IMR-90 (cell line): ENCODE measurements at places on chromosomes 7 and 10.

- peaks cover 16% of the 10 kb centered on the region for H3K36me3 ChIP-seq
- H3K27me3 ChIP-seq, result no peaks in the 10 kb centered on the region
- peak overlapping the region; percentile 59 for H3K4me3 ChIP-seq
- peaks cover 11% of the 10 kb centered on the region for H3K4me1 ChIP-seq
- peak overlapping the region; percentile 55 for H3K27ac ChIP-seq
These were observed 1.2 kb downstream of the UBE3C start for GRCh38 chr7:157139810-157140510.

GRCh38 chr7:92588561-92588960 is 1.6 kb downstream of the FAM133B start:
- peaks cover 8% of the 10 kb centered on the region for H3K4me1 ChIP-seq
- DNase-seq, result no peak
- H3K36me3 ChIP-seq, result no peaks in the 10 kb centered on the region
- H3K27ac ChIP-seq, result no peak overlapping the region
- H3K4me3 ChIP-seq, result no peak overlapping the region

GRCh38 chr10:72175149-72175548 is 40.7 kb upstream of the ANAPC16 start:
- H3K4me3 ChIP-seq, result no peak overlapping the region
- DNase-seq, result peak; percentile 61
- peaks cover 9% of the 10 kb centered on the region for H3K4me1 ChIP-seq

GRCh38 chr10:29083096-29083495 is 205.8 kb upstream of the LYZL1 start:
- H3K4me1 ChIP-seq, result no peaks in the 10 kb centered on the region
- DNase-seq, result no peak
- H3K4me3 ChIP-seq, result no peak overlapping the region
- H3K27me3 ChIP-seq, result peaks cover 20% of the 10 kb centered on the region
- no peaks in the 10 kb centered on the region for H3K36me3 ChIP-seq

DNA sequence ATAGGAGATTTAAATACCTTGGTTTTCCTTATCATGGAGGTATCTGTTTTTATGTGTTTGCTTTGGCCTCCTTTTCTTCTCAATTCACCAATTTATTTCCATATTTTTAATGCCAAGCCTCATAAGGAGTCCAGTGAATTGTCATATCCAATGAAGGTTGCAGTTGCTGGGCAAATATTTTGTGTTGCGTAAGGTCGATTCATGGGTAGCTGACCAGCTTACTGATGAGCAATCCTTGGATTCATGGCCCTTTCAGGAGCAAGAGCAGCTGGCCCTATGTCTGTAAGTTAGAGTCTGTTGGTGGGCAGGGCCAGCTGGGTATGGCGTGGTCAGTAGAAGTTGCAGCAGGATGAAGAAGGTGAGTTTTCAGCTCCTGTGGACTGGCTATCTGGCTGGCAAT is 182.9 kb downstream of the PFKFB3 start:
- no peaks in the 10 kb centered on the region for H3K36me3 ChIP-seq
- DNase-seq, result peak; percentile 63
- no peaks in the 10 kb centered on the region for H3K27me3 ChIP-seq
- no peak overlapping the region for H3K4me3 ChIP-seq

DNA sequence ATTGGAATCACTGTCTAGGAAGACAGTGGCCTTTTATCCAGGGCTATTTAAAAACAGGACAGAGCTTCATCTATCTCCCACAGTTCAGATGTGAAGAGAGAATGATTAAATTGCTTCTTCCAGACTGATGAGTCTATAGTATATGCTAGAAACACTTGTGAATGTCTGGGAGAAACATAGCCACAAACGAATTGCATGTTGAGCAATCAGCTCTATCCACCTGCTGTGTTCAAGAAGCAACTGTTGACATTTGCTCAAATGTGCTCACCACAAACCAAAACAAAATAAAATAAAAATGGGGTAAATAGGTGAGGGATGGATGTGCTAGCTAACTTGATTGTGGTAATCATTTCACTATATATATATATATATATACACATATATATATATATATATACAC is 195.1 kb downstream of the HECW1 start:
- H3K36me3 ChIP-seq, result no peaks in the 10 kb centered on the region
- H3K27me3 ChIP-seq, result no peaks in the 10 kb centered on the region
- no peak overlapping the region for H3K27ac ChIP-seq
- no peak for DNase-seq
- peaks cover 3% of the 10 kb centered on the region; the same call in 1 of the 2 replicates for H3K4me1 ChIP-seq

DNA sequence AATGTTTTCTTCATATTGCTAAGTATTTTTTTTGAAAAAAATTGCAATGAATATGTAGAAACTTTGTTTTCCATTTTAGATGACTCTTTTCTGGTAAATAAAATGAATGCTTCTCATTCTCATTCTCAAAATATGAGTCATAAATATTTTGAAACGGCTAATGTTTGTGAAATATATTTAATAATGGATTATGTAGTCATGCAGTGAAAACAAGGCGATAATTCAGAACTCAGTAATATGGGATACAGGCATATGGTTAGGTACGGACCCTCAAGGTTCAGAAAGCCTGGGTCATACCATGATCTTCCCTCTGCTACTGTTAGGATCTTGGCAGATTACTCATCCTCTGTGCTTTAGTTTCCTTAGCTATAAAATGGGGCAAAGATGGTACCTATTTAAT is 46.2 kb upstream of the SLC39A12 start:
- no peaks in the 10 kb centered on the region for H3K36me3 ChIP-seq
- H3K4me3 ChIP-seq, result no peak overlapping the region
- no peaks in the 10 kb centered on the region for H3K4me1 ChIP-seq
- H3K27ac ChIP-seq, result no peak overlapping the region
- peaks cover 12% of the 10 kb centered on the region; the same call in 1 of the 2 replicates for H3K27me3 ChIP-seq

DNA sequence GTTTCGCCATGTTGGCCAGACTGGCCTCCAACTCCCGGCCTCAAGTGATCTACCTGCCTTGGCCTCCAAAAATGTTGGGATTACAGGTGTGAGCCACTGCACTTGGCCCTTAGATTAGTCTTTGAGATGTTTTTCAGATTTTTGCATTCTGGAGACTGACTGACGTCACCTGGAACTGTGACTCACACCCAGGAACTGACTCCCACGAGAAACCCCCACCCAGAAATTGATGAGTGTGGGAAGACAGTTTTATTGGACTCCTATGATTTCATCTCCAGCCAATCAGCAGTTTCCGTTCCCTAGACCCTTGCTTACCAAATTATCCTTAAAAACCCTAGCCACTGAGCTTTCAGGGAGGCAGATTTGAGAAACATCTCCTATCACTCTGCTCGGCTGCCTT is 867.3 kb downstream of the TYW1 start:
- H3K36me3 ChIP-seq, result no peaks in the 10 kb centered on the region
- no peaks in the 10 kb centered on the region for H3K4me1 ChIP-seq
- no peak overlapping the region for H3K4me3 ChIP-seq
- no peak for DNase-seq
- H3K27me3 ChIP-seq, result no peaks in the 10 kb centered on the region
- H3K27ac ChIP-seq, result no peak overlapping the region

GRCh38 chr7:129832701-129833227 is 120.0 kb downstream of the UBE2H start:
- DNase-seq, result no peak
- peaks cover 32% of the 10 kb centered on the region for H3K36me3 ChIP-seq
- H3K27me3 ChIP-seq, result no peaks in the 10 kb centered on the region
- no peak overlapping the region for H3K4me3 ChIP-seq
- H3K4me1 ChIP-seq, result peaks cover 19% of the 10 kb centered on the region

DNA sequence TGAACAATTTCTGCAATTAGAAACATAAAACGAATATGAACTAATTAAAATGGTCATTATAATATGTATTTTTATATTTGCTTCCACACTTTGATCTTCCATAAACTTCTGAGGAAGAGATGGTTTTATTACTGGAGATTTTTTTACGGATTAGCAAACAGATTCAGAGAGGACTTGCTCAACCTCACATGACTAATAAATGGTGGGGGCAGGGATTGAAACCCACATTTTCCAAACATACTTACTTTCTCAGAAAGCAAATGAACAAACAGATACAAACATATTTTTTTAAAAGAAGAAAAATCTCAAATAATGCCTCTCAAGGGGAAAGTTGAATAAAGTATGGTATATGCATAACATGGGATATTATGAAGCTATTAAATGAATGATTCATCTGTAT is 18.3 kb downstream of the ANKMY2 start:
- no peak overlapping the region for H3K4me3 ChIP-seq
- H3K27me3 ChIP-seq, result no peaks in the 10 kb centered on the region
- peaks cover 4% of the 10 kb centered on the region; the same call in 1 of the 2 replicates for H3K36me3 ChIP-seq
- no peak overlapping the region for H3K27ac ChIP-seq

- peaks cover 11% of the 10 kb centered on the region for H3K27me3 ChIP-seq
- no peak for DNase-seq
- peaks cover under 1% of the 10 kb centered on the region; the same call in 1 of the 2 replicates for H3K4me1 ChIP-seq
- no peaks in the 10 kb centered on the region for H3K36me3 ChIP-seq
- no peak overlapping the region for H3K4me3 ChIP-seq
- H3K27ac ChIP-seq, result no peak overlapping the region
These were observed 4.6 kb upstream of the CFAP46 start for GRCh38 chr10:132946806-132947546.

GRCh38 chr7:148746135-148746534 is 47.4 kb downstream of the CUL1 start:
- H3K27me3 ChIP-seq, result no peaks in the 10 kb centered on the region
- H3K27ac ChIP-seq, result no peak overlapping the region
- peaks cover 11% of the 10 kb centered on the region for H3K36me3 ChIP-seq
- no peak overlapping the region for H3K4me3 ChIP-seq
- no peaks in the 10 kb centered on the region for H3K4me1 ChIP-seq

DNA sequence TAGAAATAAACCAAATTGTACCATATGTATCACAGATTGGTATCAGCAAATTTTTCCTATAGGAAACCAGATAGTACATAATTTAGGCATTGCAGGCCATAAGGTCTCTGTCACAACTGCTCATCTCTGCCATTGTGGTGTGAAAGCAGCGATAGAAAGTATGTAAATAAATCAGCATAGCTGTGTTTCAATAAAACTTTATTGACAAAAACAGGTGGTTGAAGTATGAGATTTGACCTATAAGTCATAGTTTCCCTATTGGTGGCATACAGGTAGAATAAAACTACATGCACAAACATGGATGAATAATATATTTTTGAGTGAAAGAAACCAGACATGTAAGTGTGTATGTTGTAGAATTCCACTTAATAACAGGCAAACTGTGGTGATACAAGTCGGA is 1454.9 kb downstream of the REEP3 start:
- H3K27me3 ChIP-seq, result no peaks in the 10 kb centered on the region
- no peak overlapping the region for H3K4me3 ChIP-seq
- DNase-seq, result no peak
- no peak overlapping the region for H3K27ac ChIP-seq
- H3K36me3 ChIP-seq, result no peaks in the 10 kb centered on the region

DNA sequence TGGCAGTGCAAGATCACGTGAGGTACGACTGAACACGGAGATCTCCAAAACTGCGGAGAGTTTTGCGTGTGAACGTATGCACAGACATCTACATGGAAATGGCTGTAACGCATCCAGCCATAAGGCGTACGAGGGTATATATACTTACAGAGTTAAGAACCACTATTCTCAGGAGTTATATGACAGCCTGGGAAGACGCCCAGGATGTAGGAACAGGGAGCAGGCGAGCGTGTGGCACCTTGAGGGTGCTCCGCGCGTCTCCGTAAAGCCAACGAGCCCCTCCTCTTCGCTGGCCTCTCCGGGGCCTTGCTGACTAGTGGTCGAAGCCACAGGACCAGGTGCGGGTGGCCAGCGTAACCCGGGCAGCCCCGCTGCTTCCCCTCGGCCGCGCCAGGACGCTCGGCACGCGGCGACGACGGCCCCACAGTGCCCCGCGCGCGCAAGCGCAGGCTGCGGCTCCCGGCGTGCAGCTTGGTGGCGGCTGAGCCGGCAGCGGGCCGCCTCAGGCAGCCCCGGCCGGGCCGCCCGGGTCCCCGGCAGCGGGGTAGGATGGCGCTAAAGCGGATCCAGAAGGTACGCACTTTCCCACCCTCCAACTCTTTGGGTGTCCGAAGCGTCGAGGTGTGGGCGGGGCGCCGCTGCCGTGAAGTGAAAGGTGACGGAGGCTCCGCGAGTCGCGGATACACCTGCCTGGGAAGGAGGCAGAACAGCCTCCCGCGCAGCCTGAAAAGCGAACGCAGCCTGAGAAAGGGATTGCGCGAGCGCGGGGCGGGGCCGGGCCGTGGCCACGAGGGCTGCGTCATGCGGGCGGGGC is at the start of gene UBE2D4:
TSS of gene UBE2D4 (plus strand) at position 453 of the 814 bp plus-strand sequence. CDS start at position 550, 97 bp downstream.
- peak within 1 kb of the TSS; percentile 77 for H3K4me3 ChIP-seq
- DNase-seq, result peak; percentile 56
- no peaks in the 10 kb centered on the region for H3K27me3 ChIP-seq

DNA sequence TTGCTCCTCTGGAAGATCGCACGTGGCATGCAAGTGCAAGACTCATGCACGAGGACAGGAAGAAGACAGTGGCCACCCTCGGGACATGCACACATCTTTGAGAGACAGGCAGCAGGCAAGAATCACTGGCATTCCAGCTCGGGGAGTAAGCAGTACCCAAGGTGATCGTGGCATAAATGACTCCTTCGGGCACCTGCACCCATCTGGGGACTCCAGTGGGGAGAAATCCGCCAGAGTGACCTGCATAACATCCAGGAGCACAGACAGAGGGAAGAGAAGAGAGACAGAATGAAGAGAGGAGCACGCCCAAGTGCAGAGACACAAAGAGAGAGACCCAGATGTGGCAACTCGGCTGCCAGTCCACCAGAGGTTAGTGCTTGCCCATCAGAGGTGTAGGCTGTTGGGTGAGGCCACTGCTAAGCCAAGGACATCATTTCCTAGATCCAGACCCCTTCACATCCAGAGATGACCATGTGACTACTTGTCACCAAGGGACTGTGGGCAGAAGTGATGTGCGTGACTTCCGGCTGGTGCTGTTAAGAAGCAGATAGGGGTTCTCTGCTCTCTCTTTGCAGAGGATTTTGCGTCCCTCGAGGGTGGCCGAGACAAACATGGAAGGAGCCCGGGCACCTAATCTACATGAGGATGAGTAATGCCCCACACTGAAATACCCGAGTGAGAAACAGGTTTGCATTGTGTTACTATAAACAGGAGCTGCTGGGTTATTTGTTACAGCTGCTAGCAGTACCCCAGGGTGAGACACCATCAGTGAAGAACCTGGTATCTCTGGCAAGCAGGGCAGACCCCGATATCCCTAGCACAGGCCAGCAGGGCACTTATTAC is 80.6 kb downstream of the VWA2 start:
- no peak overlapping the region for H3K4me3 ChIP-seq
- peaks cover 16% of the 10 kb centered on the region for H3K27me3 ChIP-seq
- H3K36me3 ChIP-seq, result no peaks in the 10 kb centered on the region

GRCh38 chr7:92244808-92245486 is 767 bp downstream of the KRIT1 start:
- peak overlapping the region; percentile 93 for H3K27ac ChIP-seq
- no peaks in the 10 kb centered on the region; the same call in 1 of the 2 replicates for H3K4me1 ChIP-seq
- peaks cover 2% of the 10 kb centered on the region; the same call in 1 of the 2 replicates for H3K36me3 ChIP-seq
- DNase-seq, result peak; percentile 7
- H3K4me3 ChIP-seq, result peak overlapping the region; percentile 83

DNA sequence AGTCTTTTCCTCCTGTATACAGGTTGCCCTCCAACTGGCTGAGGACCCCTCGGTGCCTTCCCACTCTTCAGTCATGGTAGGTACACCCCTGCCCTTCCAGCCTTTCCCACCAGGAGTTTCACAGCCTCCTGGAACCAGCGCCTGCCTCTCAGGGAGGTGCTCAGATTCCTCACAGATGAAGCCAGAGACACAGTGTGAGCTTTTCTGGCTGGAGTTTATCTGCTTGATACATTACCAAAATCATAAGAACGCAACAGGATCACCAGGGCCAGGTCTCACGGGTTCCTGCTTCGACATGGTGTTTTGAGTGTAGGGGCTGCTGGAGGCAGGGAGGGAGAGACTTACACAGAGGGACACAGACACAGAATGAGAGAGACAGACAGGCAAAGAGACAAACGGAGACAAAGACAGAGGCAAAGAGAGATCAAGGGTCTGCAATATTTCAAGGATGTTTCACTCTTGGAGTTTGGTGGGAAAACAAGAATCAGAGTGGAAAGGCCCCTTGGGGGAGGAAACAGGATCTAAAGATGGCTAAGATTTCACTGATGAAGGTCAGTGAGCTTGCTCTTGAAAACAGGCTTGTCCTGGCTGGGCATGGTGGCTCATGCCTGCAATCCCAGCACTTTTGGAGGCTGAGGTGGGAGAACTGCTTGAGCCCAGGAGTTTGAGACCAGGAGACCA is 6.5 kb upstream of the INMT start:
- H3K27me3 ChIP-seq, result peaks cover 2% of the 10 kb centered on the region; the same call in 1 of the 2 replicates
